B cell (primary cell): ENCODE measurements at places on chromosomes 6 and 20. TPM values are rescaled to one million over a fixed set of nuclear protein-coding genes. Genes with fewer than 3 reads are reported as not detected.

DNA sequence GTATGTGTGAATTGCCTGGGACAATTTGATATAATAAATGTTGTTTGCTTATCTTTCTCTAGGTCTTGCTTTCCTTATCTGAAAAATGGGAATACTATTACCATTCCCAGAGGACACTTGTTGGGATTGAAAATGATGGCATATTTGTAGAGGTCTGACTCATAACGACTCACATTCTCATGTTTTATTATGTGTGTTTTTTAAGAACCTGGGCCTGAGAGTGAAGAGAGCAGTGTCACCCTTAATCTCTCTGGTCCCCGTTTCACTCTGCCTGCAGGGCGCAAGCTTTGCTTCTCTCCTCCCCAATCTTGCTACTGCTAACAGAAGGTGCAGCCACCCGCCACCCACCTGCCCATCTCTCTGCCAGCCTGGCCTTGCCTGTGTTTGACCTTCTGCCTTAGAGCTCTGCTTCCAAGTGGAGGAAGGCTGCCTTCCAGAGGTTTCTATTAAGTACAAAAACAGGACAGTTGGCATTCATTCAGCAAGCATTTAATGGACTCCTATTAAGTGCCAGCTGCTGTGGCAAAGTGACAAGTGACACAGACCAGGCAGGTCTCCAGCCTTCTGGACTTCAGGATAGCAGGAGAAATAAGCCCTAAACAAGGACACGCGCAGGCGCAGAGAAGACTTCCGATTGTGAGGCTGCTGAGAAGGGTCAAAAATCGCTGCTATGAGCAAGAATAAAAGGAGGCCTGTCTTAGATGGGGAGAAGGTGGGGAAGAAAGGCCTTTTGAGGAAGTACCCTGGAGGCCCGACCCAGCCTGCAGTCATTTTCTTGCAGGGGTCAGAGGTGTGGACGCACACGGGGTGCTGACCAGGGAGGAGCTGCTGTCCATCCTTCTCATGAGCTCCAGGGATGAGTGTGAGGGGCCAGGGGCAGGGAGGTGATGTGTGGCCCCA, 112.5 kb downstream of the JPH2 start:
- H3K27me3 ChIP-seq = no peaks in the 10 kb centered on the region
- H3K36me3 ChIP-seq = no peaks in the 10 kb centered on the region
- DNase-seq = no peak
- H3K4me3 ChIP-seq = no peak overlapping the region

- H3K4me3 ChIP-seq = no peak overlapping the region
- no peak for DNase-seq
- H3K36me3 ChIP-seq = no peaks in the 10 kb centered on the region
- no peaks in the 10 kb centered on the region for H3K4me1 ChIP-seq
These were observed 69.0 kb upstream of the AHI1 start for GRCh38 chr6:135566311-135567068.

DNA sequence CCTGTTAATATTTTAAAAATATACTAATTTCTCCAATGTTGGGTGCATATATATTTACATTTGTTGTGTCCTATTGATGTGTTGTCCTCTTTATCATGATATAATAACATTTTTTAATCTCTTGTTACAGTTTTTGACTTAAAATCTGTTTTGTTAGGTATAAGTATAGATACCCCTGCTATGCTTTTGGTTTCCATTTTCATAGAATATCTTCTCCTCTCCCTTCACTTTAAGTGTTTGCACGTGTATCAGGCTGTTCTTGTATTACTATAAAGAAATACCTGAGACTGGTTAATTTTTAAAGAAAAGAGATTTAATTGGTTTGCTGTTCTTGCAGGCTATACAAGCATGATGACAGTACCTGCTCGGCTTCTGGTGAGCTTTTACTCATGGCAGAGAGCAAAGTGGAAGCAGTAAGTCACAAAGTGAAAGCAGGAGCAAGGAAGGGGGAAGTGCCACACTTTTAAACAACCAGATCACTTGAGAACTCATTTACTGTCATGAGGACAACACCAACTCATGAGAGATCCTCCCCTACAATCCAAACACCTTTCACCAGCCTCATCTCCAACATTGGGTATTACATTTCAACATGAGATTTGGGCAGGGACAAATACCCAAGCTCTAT, 340.5 kb upstream of the SYNCRIP start:
- H3K4me1 ChIP-seq = no peaks in the 10 kb centered on the region
- no peaks in the 10 kb centered on the region for H3K27me3 ChIP-seq
- no peak overlapping the region for H3K4me3 ChIP-seq
- no peak overlapping the region for H3K27ac ChIP-seq
- no peak for DNase-seq

DNA sequence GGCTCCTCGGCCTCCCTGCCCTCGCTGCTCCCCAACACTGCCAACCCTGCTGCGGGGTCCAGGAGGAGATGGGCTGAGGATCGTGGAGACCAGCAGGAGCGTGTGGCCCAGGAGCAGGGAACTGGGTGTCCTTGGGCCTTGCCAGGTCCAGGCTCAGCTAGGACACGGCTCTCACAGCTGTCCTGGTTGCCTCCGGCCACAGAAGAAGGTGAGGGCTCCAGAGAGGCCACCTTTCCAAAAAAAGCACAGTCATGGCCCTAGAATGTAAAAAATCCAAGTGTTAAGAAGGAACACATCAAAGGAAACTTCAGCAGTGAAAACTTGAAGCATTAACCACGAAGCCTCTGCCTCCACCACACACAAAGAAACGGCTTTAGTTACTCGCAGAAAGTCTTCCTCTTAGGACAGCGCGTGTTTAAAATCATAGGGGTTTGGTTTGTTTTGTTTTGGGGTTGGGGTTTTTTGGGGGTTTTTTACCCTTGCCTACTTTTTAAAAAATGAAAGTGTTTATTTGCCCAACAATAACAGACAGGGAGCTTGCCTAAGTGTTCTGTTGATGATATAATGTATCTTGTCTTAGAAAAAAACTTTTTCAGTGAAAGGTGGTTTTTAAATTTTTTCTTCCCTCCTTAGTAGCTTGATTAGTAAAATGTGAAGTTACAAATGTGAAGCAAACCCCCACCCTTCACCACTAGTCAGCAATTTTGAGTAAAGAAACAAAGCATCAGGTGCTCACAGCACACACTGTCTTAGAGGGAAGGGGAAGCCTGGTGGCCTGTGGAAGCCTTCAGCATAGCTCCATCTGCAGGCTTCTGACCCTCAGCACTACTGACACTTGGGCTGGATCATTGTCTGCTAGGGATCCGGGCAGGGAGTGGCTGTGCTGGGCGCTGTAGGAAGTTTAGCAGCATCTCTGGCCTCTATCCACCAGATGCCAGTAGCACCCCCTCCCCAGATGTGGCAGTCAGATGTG, 60.0 kb downstream of the PTPN1 start:
- no peaks in the 10 kb centered on the region for H3K27me3 ChIP-seq
- DNase-seq = peak; percentile 71
- peak overlapping the region; percentile 83 for H3K27ac ChIP-seq

- no peaks in the 10 kb centered on the region for H3K27me3 ChIP-seq
- H3K4me3 ChIP-seq = peak overlapping the region; percentile 71
- peak overlapping the region; percentile 87 for H3K27ac ChIP-seq
These were observed 140.8 kb upstream of the CARMIL1 start for GRCh38 chr6:25138233-25138933.

GRCh38 chr6:68040312-68040778, 594.7 kb upstream of the ADGRB3 start:
- no peak for DNase-seq
- no peaks in the 10 kb centered on the region for H3K27me3 ChIP-seq
- H3K4me3 ChIP-seq = peak overlapping the region; percentile 30
- no peaks in the 10 kb centered on the region for H3K36me3 ChIP-seq
- H3K27ac ChIP-seq = no peak overlapping the region

DNA sequence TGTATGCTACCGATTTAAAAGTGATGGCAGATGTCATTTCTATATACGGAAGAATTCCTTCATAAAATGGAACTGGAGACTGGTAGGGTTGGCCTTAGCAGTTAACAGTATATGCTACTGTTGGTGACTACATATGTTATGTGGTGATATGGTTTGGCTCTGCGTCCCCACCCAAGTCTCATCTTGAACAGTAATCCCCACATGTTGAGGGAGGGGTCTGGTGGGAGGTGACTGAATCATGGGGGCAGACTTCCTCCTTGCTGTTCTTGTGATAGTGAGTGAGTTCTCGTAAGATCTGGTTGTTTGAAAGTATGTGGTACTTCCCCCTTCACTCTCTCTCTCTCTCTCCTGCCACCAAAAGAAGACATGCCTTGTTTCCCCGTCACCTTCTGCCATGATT, 29.6 kb downstream of the RGS17 start:
- DNase-seq = no peak
- no peaks in the 10 kb centered on the region for H3K27me3 ChIP-seq
- no peak overlapping the region for H3K27ac ChIP-seq
- H3K4me1 ChIP-seq = no peaks in the 10 kb centered on the region
- H3K4me3 ChIP-seq = no peak overlapping the region

- no peaks in the 10 kb centered on the region for H3K36me3 ChIP-seq
- H3K27me3 ChIP-seq = no peaks in the 10 kb centered on the region
- H3K27ac ChIP-seq = no peak overlapping the region
- DNase-seq = no peak
These were observed 45.2 kb downstream of the OSTM1 start for GRCh38 chr6:108029226-108029921.

- no peak overlapping the region for H3K4me3 ChIP-seq
- H3K27me3 ChIP-seq = no peaks in the 10 kb centered on the region
- no peak overlapping the region for H3K27ac ChIP-seq
- no peaks in the 10 kb centered on the region for H3K36me3 ChIP-seq
- DNase-seq = no peak
- no peaks in the 10 kb centered on the region for H3K4me1 ChIP-seq
These were observed 34.4 kb upstream of the ENPP1 start for GRCh38 chr6:131773284-131773950.

GCNT2 gene
- total RNA-seq = 32.1 and 38.1 TPM in 2 replicates

MACROD2 gene
- 5.3 TPM in 2 replicates for total RNA-seq

DNA sequence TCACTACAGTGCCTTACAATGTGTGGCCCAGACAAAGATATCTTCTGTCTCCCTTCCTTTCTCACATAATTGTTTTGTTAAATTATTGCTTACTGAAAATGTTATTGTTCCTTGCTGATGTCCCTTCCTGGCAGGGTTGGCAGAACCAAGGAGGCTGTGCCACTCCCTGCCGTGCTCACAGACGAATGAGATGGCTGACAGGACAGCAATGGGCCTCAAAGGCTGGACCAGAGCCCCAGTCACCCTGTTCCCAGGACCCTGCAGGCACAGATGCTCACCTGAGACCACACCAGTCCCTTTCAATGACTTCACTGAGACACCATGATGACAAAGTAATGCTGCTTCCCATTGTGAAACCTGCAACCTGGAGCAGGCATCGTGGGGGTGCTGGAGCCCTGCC, 375.1 kb downstream of the HACE1 start:
- H3K4me3 ChIP-seq = no peak overlapping the region
- H3K36me3 ChIP-seq = no peaks in the 10 kb centered on the region
- no peak for DNase-seq
- H3K27ac ChIP-seq = no peak overlapping the region
- H3K27me3 ChIP-seq = no peaks in the 10 kb centered on the region

SPATA25 gene
- 2.4 and 2.9 TPM in 2 replicates for total RNA-seq

GRCh38 chr6:142887517-142887916, 57.5 kb downstream of the HIVEP2 start:
- peaks cover 29% of the 10 kb centered on the region for H3K4me1 ChIP-seq
- H3K36me3 ChIP-seq = no peaks in the 10 kb centered on the region
- no peak for DNase-seq

- no peak overlapping the region for H3K27ac ChIP-seq
- DNase-seq = peak; percentile 52
- no peak overlapping the region for H3K4me3 ChIP-seq
- H3K27me3 ChIP-seq = no peaks in the 10 kb centered on the region
These were observed 25.1 kb downstream of the CD83 start for GRCh38 chr6:14142511-14143223.

DNA sequence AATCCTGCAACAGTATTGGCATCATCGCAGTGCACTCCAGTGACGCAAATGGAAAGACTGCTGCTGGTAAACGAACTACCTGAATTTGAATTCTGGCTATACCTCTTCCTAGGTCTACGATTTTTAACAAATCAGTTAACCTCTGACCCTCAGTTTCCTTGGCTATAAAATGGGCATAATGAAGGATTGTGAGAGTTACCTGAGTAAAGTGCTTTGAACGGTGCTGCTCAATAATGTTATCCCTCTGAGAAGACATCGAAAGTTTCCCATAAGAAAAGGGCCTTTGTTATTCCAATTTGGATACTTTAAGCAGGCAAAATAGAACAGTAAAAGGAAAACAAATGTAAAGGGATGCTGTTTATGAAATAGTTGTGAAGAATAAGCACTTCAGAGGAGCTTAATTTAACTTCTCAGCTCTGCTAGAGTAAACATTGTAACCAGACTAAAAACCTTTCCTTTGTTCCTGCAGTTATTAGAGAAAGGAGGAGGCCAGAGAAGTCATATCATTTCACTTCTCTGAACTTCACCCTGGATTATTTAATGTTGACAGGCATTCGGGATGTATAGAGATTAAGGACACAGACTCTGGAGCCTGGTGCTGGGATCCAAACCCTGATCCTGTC, 5.8 kb downstream of the SGK1 start:
- H3K27ac ChIP-seq = no peak overlapping the region
- H3K27me3 ChIP-seq = peaks cover 5% of the 10 kb centered on the region
- H3K4me3 ChIP-seq = no peak overlapping the region
- H3K36me3 ChIP-seq = no peaks in the 10 kb centered on the region
- peaks cover under 1% of the 10 kb centered on the region for H3K4me1 ChIP-seq

DNA sequence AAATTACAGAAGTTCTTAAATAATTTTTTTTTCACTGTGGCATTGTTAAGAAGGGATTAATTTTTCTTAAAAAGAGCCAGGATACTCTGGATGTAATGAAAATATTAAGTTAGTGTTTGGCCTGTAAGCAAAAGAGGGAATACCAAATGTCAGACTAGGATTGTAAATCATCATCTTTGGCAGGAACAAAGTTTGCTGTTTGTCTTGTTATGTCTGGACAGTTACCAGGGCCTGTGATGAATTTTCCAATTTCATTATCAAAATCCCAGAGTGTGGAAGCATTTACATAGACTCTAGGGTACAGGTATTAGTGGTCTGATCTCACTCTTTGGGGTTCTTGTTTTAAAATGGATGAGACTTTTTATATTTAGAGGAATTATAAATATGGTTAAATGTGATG, 26.1 kb downstream of the CEP57L1 start:
- no peak for DNase-seq
- H3K36me3 ChIP-seq = no peaks in the 10 kb centered on the region
- H3K27ac ChIP-seq = no peak overlapping the region
- H3K4me1 ChIP-seq = peaks cover 25% of the 10 kb centered on the region
- no peaks in the 10 kb centered on the region for H3K27me3 ChIP-seq

DNA sequence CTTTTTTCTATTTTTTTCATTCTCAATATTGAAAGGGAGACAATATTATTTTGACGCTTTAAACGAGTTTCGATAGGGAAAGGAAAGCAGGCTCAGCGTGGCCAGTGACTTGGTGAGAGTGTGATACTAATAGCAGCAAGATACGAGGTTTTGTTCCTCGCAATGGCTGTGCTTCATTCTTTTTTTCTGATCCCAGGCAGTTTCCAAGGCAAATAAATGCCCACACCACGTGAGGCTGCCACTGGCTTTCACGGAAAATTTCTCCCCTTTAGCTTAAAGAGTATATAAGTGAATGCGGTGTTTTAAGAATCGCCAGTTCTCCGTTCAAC, 196.4 kb upstream of the ZNF184 start:
- peaks cover 59% of the 10 kb centered on the region for H3K27me3 ChIP-seq
- H3K36me3 ChIP-seq = no peaks in the 10 kb centered on the region
- peaks cover 21% of the 10 kb centered on the region for H3K4me1 ChIP-seq
- H3K27ac ChIP-seq = no peak overlapping the region
- no peak for DNase-seq
